Upper lobe of left lung (tissue), 6 donors: ENCODE measurements at places on chromosomes 2 and 18. TPM values are rescaled to one million over a fixed set of nuclear protein-coding genes. Genes with fewer than 3 reads are reported as not detected.

The TRAK2 gene
- 58.7 TPM for total RNA-seq

The CREG2 gene
- total RNA-seq, result not detected

The GALR1 gene
- not detected for total RNA-seq

DNA sequence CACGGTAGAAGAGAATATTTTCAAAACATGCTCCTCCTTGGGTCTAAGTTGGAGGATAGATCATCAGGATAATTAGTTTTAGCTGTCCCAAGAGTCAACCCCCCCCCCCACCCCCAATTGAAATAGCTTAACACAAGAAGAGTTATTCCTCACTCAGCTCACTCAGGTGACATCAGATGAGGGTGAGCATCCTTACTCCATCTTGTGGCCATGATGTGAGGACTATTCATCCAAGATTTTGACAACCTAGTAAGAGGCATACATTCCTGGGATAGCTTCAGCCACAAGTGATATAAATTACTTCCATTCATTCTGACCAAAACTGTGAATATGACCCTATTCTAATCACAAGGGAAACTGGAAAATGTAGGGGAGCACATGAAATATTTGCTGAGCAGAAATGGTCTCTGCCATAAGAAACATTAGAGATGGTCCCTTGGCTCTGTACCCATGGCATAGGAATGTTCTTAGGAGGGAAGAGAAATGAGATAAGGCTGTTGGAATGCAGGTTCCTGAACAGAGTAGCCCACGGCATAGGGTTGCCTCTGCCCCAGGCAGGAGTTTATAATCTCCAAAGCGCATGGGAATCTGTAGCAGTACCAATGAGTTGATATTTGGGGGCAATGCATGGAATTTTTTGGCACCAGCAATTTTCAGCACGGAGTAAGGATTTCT is 257.2 kb downstream of the CYRIA start:
- no peaks in the 10 kb centered on the region for H3K4me1 ChIP-seq
- no peak overlapping the region for H3K4me3 ChIP-seq
- DNase-seq, result no peak
- H3K27me3 ChIP-seq, result no peaks in the 10 kb centered on the region
- no peaks in the 10 kb centered on the region for H3K36me3 ChIP-seq
- H3K27ac ChIP-seq, result no peak overlapping the region

- peaks cover 6% of the 10 kb centered on the region for H3K36me3 ChIP-seq
- DNase-seq, result no peak
- no peak overlapping the region for H3K4me3 ChIP-seq
These were observed 72.9 kb downstream of the PTRHD1 start for GRCh38 chr2:24720310-24720709.

The AQP12B gene
- not detected for total RNA-seq
